Kidney (tissue), 22 donors: ENCODE measurements at places on chromosomes 13 and 19. TPM values are rescaled to one million over a fixed set of nuclear protein-coding genes. Genes with fewer than 3 reads are reported as not detected.

The ZNF790 gene
- polyA plus RNA-seq, result 4.6 TPM

The SERTM1 gene
- polyA plus RNA-seq, result not detected

The FAM98C gene
- polyA plus RNA-seq, result 25.2 TPM

- no peak for DNase-seq
Observed at GRCh38 chr19:8618751-8619150, 8.2 kb upstream of the ADAMTS10 start.

DNA sequence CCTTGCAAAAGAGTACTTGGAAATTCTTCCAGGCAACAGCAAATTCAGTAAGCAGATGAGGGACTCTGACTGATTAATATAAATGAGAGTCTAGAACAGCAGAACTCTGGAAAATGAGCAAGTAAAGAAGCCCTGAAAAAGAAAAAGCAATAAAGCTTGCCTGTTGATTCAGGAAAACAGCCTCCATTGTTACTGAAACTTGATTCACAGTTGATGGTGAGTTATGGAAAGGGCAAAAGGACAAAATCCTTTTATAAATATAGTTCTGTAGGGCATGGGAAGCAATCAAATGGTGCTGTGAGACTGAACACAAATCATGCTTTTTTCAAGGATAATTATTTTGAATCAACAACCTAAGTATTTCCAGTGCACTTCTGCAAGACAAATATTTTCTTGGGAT, 67.7 kb downstream of the IRS2 start:
- DNase-seq, result no peak

- no peak for DNase-seq
Observed at GRCh38 chr13:26425443-26426358, 131.8 kb upstream of the WASF3 start.
